LHCN-M2 (cell line): ENCODE measurements at places on chromosomes 1 and 21.

DNA sequence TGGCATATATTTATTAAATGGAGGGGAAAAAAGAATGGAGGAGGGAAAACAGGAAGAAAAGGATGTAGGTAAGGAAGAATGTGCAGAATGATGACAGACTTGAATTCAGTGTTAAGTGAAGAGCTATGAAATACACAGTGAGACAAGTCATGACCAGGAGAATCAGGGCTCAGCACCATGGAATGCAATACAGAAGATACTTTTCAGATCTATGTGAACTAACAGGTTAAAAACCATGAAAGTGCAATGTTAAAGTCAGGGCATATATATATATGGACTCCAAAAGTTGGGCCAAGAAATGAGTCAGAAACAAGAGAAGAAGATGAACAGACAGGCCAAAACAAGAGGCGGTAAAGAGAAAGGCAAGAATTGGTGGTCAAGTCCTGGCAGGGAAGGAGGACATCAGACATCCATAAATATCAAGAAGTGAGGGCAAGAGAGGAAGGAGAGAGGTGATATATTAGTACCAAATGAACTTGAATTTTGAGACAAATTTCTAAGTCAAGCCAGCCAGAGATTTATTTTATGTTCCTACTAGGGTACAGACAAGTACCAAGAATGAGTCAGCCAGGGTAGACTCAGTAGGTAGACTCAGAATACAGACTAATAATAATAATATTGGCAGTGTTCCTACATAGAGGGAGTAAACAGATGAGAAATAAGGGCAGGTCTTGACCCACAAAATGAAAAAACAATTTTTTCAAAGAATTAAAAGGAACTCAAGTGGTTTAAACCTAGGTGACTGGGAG, 39.5 kb upstream of the MCOLN3 start:
- peak; percentile 40 for DNase-seq

- DNase-seq, result peak; percentile 8
Observed at GRCh38 chr1:111593403-111594305, 25.9 kb upstream of the RAP1A start.

DNA sequence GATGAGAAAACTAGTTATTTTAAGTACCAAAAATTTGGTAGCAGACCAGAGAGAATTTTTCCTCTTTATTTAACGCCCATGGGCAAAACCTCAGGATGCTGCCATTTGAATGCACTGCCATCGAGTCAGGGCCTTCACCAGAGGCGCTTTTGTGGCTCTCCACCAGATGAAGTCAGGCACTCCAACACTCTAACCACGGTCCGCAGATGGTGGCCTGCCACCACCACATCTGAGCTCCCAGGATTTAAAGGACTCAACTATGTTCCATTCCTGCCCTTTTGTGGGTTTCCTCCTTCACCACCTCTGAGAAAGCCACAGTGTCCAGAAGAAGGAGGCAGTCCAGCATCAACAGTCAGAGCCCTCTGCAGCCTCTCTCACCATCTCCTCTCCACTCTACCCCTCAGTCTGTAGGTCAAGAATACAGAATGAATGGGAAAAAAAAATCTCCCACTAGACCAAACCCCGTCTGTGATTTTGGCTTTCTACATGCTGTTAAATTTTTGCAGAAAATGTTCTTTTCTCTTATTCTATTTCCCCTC, 647.4 kb downstream of the USP25 start:
- DNase-seq, result peak; percentile 23

- DNase-seq, result peak; percentile 17
Observed at GRCh38 chr1:94456736-94457135, 38.5 kb downstream of the ABCD3 start.

- peak; percentile 78 for DNase-seq
Observed at GRCh38 chr1:923131-923990, at the start of gene SAMD11. TSS of gene SAMD11 (plus strand) at chr1:923923. CDS start at chr1:924432, 509 bp downstream.

GRCh38 chr1:211571998-211572397, 7.0 kb downstream of the SLC30A1 start:
- DNase-seq, result no peak

DNA sequence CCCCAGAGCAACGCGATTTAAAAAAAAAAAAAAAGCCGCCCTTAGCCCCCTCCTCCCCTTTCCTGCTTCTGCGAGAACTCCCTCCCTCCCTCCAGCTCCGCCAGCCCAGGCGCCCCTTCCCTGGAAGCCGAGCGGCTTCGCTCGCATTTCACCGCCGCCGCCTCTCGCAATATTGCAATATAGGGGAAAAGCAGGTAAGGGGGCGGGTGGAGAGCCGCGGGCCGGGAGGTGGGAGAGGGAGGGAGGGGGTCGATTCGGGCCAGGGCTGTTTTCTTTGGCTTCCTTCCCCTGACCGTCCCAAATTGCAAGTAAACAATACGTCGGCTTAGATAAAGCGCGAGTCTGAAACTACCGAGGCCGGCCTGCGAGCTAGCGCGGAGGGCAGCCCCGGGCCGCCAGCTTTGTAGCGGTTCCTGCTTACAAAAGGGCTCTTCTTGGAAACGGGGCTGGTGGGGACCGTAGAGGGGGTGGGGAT, 408 bp downstream of the LMO4 start:
- peak; percentile 36 for DNase-seq

DNA sequence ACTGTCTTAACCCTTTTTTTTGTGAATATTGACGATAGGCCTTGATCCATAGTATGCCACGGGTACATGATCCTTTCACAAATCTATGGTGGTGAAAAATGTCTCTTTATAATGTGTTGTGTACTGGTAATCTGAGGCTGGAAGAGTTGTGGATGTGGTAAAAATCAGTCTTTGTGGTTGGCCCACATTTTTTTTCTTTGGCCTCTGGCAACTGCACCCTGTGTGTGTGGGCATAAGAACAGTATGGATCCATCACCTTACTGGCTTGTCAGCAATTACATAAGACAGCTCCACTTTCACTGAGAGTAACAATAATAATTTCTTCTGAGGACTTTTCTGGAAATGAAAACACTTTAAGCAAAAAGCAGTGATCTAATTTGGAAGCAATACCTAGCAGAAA, 101.6 kb downstream of the GABPA start:
- DNase-seq, result peak; percentile 53

GRCh38 chr1:94627771-94628498, 86.4 kb upstream of the F3 start:
- no peak for DNase-seq

GRCh38 chr1:87292684-87293493, 35.8 kb upstream of the LMO4 start:
- peak; percentile 52 for DNase-seq

DNA sequence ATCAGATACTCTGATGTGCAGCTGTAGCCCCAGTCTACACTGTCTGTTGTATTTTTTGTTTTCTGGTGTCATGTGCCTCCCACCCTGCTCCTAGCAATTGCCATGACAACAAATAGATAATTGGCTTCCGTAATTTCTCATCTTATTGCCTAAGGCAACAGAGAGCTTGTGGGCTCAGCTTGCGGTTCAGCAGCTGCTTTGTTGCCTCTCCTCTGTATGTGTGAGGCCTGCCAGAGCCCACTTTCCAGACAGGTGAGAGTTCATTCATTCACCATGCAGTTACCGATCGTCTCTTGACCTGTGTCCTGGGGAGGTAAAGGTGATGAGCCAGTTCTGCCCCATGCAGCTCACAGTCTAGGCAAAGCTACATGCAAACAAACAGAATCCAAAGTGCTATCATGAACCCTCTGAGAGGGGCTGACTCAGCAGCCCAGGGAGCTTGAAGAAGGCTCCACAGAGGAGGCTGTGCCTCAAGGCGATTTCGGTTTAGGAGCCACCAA, 11.9 kb downstream of the LGALS8 start:
- DNase-seq, result no peak

GRCh38 chr1:99265124-99265523, 832 bp downstream of the PLPPR4 start:
- DNase-seq, result no peak

- no peak for DNase-seq
Observed at GRCh38 chr21:33268737-33269441, 2.7 kb downstream of the IL10RB start.

DNA sequence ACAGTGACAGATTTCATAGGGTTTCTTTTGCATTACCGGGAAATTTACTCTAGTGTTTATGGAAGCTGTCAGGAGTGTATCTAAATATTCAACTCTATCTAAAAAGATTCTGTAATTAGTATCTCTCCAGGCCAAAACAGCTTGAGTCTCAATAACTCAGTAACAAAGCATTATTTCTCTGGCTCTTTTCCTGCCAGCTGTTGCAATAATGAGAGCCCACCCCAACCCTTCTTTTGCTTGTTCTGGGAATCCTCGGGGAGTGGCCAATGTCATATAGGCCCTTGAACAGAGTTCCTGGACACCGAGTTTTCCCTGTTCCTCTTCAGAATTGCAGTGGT, 120.1 kb upstream of the SGIP1 start:
- DNase-seq, result no peak

GRCh38 chr21:32311621-32312020, 13.0 kb downstream of the MRAP start:
- DNase-seq, result no peak

DNA sequence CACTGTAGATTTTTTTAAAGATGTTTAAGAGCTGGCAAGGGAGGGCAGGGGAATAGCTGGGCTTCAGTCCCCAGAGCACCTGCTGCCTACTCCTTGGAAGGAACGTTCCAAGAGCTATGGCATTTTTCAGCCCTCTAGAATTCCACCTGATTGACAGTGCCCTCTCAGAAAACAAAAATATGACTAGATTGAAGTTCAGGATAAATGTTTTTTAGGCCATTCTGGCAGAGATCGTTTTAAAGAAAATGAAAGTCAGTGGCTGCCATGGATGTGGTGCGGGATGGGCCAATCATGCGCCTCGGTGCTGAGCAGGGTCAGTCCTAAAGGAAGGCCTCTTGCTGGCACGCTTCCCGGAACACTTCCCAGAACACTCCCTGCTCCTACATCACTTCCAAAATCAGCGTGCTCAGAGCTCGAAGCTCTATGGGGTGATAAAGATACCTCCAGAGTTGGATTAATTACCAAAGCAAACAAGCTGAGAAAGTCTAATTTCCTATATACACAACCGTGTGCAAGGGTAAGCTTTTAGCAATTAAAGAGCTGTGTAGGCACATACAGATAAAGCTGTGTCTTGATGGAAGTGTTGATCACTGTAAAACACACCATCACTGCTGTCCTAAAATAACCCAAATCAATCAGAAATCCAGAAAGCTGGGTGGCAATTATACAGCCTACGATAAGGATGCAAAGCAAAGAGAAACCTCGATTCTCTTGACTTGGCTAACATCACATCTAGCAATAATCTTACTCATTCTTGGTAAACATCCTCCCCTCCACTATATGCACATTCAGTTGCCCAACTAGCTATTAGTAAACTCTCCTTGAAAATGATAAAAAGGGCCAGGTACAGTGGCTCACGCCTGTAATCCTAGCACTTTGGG, 34.6 kb downstream of the TGFBR3 start:
- DNase-seq, result peak; percentile 76

DNA sequence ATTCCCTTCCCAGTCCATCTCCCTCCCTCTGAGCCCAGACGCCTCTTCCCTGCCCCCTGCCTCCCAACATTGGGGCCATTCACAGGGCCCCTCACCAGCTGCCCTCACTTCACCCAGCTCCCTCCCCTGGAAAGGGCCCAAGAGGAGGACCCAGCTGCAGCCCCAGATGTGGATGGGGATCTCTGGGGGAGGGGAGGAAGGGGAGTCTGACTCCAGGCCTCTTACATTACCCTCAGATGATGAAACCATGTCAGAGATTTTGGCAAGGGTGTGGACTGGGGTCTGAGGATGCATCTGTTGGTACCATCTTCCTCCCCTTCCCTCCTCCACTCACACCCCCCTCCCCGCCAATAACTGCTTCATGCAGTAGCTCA, 1.1 kb upstream of the KIF21B start:
- no peak for DNase-seq

GRCh38 chr1:106217765-106218164, 838.7 kb upstream of the PRMT6 start:
- no peak for DNase-seq

GRCh38 chr21:34029743-34030528, 43.4 kb upstream of the MRPS6 start:
- DNase-seq, result no peak

DNA sequence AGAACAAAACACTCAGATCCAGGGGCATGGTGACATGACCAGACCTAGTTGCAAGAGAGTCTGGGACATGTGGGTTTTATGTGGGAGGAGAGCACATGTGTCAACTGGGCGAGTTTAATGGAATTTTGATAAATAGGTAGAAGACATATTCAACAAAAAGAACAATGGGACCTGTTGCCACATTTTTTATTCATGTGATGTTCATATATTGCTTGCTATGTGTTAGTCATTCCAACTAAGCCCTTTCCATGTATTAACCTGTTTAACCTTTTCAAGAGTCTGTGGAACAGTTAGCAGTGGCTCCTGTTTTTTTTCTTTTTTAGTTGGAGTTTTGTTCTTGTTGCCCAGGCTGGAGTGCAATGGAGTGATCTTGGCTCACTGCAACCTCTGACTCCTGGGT, 30.1 kb upstream of the CSF3R start:
- no peak for DNase-seq

GRCh38 chr1:108728327-108728923, 15.7 kb downstream of the FNDC7 start:
- DNase-seq, result no peak

- DNase-seq, result no peak
Observed at GRCh38 chr1:69485616-69486015, 82.1 kb upstream of the LRRC7 start.

DNA sequence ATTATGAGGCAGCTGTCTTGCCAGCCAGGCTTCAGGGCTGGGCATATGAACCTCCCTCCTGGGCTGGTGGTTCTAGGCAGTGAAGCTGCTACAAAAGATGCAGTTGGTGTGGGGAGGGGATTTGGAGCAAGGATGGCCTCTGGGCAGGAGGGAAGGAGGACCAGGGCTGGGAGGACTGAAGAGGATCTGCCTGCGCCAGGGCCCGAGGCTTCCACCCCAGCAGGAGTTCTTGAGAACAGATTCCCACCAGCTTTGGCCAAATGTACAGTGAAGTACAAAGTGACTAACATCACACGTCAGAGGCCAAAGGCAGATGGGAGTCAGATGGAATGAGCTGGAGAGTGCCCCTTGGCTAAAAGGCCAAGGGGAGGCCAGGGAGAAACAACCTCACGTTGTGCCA, 62.4 kb downstream of the DDX20 start:
- DNase-seq, result no peak

DNA sequence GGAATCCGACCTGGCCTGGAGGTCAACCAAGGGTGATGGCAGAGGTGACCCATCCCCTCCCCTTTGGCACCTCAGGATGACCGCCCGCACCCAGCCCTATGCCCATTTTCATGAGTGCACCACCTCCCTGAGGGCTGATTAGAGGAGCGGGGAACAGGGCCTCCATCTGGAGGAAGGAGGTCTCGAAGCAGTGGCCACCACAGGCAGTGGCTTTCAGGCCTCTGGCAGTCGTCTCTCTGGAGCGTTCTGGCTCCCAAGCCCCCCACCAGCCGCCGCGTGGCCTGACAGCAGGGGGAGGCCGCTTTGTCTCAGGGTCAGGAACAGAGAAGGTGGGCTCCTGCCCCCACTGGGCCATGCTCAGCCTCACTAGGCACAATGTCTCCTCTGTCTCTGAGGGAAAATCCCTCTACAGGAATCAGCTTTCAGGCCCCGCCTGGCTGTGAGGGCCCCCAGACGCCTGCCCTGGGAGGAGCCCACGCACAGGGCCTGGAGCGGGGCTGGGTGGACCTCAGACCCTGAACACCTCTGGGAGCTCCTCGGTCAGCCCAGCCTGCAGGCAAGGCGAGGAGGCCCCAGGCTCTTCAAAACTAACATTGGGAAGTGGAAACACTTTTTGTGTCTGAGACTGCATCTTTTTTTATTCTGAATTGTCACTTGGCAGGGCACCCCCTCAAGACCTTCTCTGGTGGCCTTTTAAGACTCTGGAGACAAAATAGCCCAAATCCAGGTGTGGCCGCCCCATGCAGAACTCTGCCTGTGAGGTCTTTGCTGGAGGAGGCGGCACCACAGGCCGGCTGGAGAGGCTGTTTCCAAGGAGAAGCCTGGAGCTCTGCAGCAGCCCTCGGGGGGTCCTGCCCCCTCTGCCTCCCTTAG, 127.7 kb upstream of the ARHGEF16 start:
- DNase-seq, result no peak
